ENCODE measurements at places on chromosomes 6 and 20.

GRCh38 chr20:45629496-45630100, at the start of gene WFDC10A:
WFDC10A (plus strand) TSS chr20:45629739; CDS start chr20:45629814, 75 bp downstream.
- DNase-seq, result no peak

GRCh38 chr6:101413773-101414172, 20.3 kb downstream of the GRIK2 start:
- DNase-seq, result no peak

DNA sequence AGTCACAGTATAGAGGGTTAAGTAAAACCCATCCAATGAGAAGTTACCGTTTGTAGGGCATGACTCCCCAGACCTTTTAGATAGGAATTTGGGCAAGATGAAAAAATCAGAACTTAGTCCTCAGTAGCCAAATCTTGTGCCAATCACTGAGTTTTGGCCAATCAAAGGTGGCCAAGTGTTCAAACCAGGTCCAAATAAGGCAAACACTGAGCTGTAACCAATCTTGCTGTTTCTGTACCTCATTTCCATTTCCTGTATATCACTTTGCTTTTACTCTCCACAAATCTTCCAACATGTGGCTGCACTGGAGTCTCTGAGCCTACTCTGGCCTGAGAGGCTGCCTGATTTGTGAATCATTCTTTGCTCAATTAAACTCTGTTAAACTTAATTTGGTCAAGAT, 81.8 kb upstream of the GPR6 start:
- DNase-seq, result no peak

- DNase-seq, result no peak
Observed at GRCh38 chr6:120384671-120385070, 949.6 kb downstream of the TBC1D32 start.

DNA sequence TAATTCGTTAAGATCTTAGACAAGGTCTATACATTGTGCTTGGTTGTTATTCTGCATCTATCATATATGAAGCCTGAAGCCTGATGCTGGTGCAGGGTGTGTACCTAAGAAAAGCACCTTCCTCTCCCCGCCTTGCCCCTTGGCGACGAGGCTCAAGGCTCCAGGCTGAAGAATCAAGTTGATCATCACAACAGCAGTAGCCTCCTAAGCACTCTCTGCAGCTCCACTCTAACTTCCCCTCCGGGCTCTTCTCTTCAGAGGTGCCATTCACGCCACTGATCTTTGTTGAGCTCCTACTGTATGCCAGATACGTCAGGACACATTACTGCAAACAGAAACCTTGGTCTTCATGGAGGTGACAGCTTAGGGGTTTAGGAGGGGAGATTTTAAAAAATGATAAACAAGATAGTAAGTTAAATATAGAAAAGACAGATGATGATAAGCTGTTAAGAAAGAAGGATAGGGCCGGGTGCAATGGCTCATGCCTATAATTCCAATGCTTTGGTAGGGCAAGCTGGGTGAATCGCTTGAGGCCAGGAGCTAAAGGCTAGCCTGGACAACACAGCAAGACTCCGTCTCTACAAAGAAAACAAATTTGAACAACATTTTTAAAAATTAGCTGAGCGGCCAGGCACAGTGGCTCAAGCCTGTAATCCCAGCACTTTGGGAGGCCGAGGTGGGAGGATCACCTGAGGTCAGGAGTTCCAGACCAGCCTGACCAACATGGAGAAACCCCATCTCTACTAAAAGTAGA, 38.4 kb upstream of the ZNF217 start:
- no peak for DNase-seq

DNA sequence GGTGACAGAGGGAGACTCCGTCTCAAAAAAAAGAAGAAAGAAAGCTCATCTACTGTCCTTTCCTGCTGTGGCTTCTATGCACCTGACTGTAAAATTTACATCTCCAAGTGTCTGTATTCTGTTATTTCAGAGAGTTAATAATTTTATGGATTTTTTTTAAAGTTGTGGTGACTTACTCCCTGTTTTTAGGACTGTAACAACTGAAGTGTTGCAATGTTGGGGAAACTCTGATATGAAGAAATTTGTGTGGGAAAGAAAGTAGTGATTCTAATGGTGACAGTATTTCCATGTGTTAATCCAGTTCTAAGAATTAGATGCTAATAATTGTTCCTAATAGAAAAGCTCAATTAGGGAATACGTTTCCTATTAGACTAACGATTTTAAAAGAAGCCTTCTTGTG, 27.4 kb downstream of the STX11 start:
- no peak for DNase-seq

DNA sequence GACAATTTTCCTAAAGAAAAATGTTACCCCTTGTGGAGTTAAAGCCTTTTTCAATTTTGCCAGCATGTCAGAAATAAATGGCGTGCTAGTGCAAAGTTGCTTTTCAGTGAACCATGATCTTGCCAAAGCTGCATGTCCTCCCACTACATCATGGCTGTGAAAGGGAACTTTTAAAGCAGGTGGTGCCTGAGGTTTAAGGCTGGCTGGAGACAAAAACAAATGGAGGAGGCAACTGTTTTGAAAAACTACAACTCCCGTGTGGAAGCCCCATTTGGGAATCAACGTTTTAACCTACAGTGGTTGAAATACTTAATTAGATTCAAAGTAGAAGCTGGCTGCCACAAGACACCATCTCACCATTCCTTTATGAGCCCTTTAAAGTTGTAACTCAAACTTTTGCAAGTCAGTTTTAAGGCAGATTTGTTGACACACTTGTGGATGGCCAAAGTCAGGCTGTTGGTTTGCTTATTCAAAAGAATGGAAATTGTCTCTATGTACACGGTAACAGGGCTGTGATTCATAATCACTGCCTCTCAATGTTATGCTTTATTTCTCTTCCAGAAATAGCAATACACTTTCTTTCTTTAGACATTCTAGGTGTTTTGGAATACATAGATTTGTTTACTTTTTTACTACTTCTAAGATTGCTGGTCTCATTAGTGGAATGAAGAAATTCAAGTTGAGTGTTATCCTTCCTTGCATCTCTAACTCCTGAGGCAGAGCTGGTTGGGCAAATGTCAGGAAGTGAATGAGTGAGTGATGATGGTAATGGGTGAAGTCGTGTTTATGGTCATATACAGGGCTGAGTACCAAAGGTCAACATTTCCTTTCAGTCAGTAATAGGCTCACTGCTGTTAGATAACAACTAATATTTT, 196.4 kb upstream of the GMDS start:
- no peak for DNase-seq

GRCh38 chr6:133632906-133633305, 256.0 kb upstream of the TCF21 start:
- no peak for DNase-seq

- no peak for DNase-seq
Observed at GRCh38 chr20:34093895-34094294, 18.1 kb downstream of the EIF2S2 start.

DNA sequence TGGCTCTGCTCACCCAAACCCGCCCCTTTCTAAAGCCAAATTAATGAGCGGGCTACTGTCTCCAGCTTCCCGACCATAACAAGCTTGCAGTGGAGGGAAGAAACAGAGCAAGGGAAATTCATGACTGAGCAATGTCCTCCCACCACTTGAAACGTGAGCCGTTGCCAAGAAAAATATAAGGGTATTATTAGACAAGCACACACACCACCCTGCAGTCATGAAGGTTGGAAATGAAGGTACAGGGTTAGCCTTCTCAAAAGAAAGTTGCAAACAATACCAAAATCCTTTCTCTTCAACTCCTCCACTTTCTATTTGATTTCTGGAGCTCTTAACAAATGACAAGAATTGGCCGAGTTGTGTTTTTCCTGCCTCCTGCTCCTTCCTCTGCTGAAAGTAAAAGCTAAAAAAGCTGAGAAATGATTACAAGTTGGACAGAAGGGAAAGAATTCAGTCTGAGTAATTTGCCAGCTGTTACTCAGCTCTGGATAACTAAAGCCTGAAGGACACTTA, 151.1 kb upstream of the B3GAT2 start:
- DNase-seq, result no peak

DNA sequence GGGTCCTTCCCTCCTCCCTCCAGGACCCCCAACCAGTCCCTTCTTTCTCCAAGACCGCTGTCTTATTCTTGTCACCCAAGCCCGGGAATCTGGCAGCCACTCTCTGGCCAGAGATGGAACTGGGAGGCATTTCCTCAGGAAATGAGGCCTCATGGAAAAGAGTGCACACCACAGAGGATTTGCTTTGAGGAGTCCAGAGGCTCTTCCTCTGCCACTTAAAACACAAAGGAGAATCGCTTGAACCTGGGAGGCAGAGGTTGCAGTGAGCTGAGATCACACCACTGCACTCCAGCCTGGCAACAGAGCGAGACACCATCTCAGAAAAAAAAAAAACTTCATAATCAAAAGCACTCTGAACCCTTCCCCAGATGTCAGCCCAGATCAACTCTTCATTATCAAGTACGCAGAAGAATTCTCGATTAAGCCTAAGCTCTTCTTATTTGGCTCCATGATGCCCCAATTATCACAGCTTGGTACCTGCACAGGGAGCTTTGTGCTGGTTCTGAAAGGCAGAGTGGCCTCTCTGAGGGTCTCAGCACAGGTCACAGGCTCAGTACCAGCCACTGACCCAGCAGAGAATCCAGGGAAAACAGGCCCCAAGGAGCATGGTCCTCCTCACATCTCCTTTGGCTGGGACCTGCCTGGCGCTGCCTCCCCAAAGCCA, 82.9 kb upstream of the MAFB start:
- no peak for DNase-seq

DNA sequence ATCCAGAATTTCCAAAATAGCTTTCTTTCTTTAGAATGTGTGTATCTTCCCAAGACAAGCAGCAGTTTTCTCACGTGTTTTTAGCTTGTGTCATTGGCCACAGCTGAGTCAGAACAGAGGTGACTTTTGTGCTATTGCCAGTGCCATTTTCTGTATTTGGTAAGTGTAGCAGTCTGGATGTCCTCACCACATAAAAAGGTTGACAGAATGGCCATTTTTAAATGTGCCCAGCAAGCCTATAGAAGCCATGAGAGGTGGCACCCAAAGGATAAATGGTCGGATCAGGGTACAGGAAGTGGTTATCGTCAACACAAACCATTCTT, 269.5 kb upstream of the HSF2 start:
- DNase-seq, result no peak

GRCh38 chr6:124823240-124824111, 138.8 kb upstream of the RNF217 start:
- no peak for DNase-seq

GRCh38 chr20:46010491-46011391, 2.0 kb downstream of the MMP9 start:
- no peak for DNase-seq

GRCh38 chr6:37943436-37944058, 124.0 kb downstream of the ZFAND3 start:
- no peak for DNase-seq

DNA sequence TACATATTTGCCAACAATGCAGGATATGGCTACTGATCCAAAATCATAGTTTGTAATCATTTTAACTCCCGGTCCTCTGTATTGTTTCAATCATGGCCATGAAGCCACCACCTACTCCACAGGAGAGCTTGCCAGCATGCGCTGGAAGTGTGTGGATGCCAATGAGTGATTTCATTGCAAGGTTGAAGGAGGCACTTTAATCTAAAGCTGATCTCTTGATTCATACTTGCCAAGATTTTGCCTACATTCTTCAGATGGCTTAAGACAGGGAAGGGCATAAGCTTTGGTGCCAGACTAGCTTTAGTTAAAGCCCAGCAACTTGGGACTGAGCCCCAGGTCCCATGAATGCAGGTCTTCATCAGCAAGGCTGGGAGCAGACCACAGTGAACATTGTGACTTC, 58.8 kb downstream of the TPD52L1 start:
- no peak for DNase-seq

GRCh38 chr6:118889163-118889562, 4.8 kb upstream of the ASF1A start:
- no peak for DNase-seq

DNA sequence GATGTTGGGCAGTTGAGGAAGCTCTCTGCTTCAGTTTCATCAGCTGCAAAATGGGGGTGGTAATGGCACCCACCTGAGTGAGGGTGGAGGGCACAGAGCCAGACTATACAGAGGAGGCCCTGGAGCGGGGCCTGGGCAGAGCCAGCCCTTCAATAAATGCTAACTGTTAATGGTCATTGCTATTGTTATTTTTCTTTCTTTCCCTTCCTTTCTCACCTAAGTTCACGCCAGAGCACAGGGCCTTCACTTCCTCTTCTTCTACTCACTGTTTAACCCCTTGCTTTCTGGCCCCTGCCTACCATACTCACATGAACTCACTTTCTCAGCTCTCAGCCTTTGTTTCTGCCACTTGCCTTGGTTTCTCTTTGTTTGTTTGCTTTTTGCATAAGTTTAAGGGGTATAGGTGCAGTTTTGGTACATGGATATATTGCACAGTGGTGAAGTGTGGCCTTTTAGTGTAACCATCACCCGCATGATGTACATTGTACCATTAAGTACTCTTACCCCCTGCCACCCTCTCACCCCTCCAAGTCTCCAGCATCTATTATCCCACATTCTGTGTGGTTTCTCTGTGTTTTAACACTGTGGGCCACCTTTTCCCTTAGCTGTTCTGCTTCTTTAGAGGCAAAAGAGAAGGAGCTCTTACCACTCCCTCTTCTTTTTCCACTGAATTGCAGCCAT, 7.5 kb upstream of the RREB1 start:
- no peak for DNase-seq

- DNase-seq, result no peak
Observed at GRCh38 chr6:44558024-44558831, 170.7 kb downstream of the CDC5L start.

GRCh38 chr6:168711049-168711640, 270.2 kb downstream of the SMOC2 start:
- DNase-seq, result no peak

GRCh38 chr6:9621276-9621675, 793.6 kb downstream of the TFAP2A start:
- no peak for DNase-seq

DNA sequence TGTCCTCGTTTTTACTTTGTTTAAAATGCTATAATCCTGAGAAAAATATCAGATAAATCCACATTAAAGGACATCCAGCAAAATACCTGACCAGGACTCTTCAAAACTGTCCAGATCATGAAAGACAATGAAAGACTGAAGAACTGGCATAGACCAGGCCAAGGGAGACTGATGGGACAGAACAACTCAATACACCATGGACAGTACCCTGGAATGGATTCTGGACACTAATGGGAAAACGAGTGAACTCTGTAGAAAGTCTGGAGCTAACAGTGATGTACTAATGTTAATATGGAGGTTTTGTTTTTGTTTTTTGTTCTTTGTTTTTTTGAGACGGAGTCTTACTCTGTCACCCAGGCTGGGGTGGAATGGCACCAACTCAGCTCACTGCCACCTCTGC, 461.4 kb downstream of the CD83 start:
- no peak for DNase-seq

DNA sequence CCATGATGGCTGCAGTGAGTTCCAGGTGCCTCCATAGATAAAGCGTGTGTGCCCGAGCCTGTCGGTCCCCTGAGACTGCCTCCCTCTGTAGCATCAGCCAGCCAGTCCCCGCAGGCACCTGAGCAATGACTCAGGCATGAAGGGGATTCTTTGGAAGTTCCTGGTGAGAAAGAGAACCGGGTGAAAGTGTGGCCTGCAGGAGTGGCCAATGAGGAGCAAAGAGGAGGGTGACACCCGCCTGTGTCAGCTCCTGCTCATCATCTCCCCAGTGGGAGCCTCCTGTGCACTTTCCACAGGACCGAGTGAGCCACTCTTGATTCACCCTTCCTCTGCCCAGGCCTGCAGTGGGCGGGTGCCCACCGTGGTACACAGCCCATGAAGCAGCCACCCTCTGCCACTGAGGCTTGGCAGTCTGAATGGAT, 71.2 kb upstream of the PTPN1 start:
- no peak for DNase-seq

Measured in hypothalamus (tissue), 51 donors.